GM23338 (cell line): ENCODE measurements at places on chromosomes 4 and X.
A peak's percentile ranks its signal among the peaks of the same experiment; 100 is the strongest.

DNA sequence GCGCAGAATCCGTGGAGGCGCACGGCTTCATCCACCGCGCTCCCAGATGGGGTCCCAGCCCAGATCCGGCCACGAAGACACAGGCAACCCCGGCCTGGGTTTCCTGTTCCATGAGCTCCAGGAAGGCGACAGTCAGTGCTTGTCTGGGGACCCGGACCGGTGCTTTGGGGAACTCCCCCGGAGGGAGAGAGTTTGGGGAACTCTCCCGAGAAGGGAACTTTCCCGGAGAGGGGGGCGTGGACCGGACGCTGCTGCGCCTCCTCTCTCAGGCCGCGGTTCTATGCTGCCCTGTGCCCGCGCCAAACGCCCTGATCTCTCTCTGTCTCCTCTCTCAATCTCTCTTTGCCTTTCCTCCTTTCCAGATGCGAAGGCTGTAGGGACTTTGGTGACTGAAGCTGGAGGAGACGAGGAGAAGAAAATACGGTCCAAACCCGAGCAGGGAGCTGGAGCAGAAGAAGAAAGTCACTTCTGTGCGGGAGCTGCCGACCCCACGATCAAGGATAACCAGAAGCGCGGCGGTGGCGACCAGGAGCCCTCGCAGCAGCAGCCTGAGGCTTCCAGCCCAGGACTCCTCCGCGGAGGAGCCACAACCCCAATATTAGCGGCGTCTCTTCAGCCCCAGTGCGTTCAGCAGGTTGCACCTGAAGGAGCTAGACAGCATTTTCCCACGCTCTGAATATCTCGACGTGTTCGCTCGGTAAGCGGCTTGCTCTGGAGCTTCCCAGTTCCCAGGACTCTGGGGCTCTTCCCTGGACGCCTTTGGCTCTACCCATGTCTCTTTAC lies 47.6 kb upstream of the NKAP start:
- DNase-seq = peak; percentile 47

DNA sequence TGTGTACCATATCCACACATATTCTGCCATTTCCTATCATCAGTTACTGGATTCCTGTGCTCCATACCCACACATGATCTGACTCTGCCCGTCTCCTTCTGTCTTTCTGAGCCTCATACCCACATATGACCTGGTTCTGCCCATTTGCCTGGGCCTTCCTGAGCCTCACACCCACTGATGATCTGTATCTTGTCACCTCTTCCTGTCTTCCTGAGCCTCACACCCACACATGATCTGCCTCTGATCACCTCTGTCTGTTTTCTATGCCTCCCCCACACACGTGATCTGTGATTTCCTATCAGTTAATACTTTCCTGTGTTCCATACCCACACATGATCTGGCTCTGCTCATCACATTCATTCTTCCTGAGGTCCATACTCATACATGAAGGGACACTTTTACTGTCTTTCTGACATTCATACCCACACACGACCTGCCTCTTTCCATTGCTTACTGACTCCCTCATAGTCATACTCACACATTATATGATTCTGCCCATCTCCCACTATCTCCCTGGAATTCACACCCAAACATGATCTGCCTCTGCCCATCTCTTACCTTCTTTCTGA lies 32.5 kb downstream of the SCML1 start:
- no peak for DNase-seq

DNA sequence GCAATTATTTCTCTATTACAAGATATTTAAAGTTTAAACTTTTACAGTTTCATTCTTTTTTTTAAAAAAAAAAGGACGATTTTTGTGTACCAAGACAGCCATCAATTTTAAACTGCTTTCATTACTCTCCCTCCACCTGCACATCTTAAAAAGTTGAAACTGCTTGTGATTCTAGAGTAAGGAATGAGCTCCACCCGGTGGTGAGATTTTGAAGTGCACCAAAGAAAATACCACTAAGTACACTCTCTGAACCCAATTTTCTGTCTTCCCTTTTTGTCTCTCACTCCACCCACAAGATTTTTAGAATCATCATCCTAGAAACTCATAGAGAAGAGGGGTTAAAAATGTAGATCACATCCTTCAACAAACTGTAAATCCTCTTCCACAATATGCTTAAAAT lies 91.3 kb upstream of the WDR44 start:
- peak; percentile 59 for DNase-seq

DNA sequence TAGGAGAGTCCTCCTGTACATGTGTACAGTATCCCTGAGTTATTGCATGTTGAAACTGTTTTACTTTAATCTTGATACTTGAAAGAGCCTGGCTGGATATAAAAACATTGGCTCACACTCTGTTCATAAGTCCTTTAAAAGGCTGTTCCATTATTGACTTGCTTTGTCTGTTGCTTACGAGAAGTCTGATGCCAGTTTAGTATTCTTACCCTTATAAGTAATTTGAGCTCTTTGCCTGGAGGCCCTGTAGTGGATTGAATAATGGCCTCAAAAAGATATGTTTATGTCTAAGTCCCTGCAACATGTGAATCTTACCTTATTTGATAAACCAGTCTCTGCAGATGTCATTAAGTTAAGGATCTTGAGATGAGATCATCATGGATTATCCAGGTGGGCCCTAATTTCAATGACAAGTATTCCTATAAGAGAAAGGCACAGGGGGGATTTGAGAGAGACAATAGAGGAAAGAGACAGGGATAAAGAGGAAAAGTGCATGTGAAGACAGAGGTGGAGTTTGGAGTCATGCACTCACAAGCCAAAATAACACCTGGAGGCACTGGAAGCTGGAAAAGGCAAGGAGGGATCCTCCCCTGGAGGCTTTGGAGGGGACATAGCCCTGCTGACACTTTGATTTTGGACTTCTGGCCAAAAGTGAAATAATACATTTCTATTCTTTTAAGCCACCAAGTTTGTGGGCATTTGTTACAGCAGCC lies 98.1 kb downstream of the IRF2 start:
- peak; percentile 25 for DNase-seq

- no peak for DNase-seq
Measured at GRCh38 chr4:105714932-105715331, 6.3 kb downstream of the GSTCD start.

GRCh38 chr4:177178246-177178645 lies 131.4 kb upstream of the NEIL3 start:
- no peak for DNase-seq

GRCh38 chr4:140059159-140059558 lies 94.8 kb downstream of the MAML3 start:
- no peak for DNase-seq

DNA sequence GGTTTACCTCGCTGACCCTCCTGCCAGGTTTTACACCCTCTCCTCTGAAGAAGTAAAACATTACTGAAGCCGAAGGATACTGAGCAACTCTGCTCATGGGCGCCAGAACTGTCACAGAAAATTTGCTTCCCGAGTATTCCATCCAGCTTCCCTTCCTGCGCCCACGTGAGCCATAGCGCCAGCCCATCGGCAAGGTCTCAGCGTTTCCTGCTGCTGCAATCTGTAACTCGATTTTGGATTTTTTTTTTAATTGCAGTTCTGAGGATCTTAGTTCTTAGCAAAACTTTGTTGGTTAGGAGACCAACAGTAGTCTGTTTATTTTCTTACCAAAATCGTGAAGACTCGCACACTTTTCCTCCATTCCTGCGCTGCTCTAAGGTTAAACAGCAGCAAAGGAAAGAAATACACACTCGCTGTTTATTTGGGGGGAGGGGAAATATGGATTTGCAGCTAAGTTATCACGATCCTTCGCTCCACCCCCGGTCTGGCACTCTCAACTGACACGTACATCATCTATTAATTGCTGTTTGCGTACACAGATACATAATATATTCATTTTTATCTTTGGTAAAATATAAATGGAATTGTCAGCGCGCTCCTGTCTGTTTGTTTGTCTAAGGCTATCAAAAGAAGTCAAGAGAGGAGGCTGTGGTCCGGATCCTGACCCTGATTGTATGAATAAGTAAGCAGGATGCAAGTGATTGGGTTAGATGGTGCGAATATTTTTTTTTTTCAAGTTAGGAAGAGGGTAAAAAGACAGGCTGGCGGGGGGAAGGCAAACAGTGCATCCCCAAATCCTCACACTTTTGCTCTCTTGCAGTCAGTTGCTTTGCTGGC lies at the start of gene TLL1:
TSS of gene TLL1 (plus strand) at position 777 of the 837 bp plus-strand sequence. CDS start 668 bp downstream, outside the sequence.
- peak; percentile 46 for DNase-seq

- no peak for DNase-seq
Measured at GRCh38 chr4:87392183-87392582, 1.2 kb upstream of the HSD17B11 start.

GRCh38 chr4:91957963-91958362 lies 345.8 kb upstream of the GRID2 start:
- DNase-seq = no peak

- DNase-seq = no peak
Measured at GRCh38 chr4:121155893-121156292, 8.2 kb downstream of the TNIP3 start.

DNA sequence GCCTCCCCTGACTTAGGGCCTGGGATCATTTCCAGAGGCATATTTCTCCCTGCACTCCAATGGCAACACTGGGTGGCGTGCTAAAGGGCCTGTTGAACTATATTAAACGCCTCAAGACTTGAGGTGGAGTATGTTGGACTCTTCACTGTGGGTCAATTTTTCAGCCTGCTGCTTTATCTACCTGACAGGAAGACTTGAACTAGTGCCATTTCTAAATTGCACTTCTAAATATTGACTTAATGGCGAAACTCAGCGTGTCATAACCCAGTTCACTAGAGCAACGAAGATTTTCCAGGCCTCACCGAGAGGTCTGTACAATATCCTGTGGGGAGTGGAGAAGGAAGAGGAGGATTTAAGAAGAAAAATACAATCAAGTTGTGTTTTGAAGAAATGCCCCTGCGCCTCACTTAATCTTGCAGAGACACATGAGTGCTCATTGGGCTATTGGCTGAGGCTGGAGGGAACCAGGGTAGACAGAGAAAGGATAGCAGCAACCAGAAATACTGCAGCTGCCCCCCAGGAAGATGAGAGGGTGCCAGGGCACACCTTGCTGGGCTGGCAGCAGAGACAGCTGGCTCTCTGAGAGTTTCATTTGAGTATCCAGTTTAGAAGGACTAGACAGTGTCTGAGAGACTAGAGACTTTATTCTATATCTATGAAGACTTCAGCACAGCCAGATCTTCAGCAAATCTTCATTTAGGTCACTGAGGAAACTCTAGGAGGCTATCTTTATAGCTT lies 67.4 kb downstream of the ENPP6 start:
- DNase-seq = no peak

GRCh38 chr4:161702287-161702686 lies 461.5 kb downstream of the FSTL5 start:
- DNase-seq = peak; percentile 41

DNA sequence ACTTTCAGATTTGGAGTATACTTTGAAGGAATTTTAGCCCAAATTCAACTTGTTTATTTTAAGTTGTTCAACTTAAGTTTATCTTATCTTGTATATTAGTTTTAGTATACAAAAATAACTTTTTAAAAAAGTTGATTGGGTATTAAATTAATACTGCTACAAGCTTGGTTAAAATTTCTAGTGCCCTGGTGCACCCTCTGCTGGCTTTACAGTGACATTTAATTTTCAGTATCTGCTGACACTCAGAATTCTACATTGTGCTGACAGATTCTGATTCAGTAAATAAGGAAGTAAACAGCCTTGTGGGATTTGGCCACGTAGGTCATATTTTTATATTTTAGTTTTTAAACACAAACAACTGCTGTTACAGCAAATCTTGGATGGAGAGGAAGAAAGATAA lies 2.9 kb downstream of the EDA start:
- peak; percentile 35 for DNase-seq

GRCh38 chr4:176034936-176035335 lies 30.7 kb upstream of the WDR17 start:
- DNase-seq = no peak

DNA sequence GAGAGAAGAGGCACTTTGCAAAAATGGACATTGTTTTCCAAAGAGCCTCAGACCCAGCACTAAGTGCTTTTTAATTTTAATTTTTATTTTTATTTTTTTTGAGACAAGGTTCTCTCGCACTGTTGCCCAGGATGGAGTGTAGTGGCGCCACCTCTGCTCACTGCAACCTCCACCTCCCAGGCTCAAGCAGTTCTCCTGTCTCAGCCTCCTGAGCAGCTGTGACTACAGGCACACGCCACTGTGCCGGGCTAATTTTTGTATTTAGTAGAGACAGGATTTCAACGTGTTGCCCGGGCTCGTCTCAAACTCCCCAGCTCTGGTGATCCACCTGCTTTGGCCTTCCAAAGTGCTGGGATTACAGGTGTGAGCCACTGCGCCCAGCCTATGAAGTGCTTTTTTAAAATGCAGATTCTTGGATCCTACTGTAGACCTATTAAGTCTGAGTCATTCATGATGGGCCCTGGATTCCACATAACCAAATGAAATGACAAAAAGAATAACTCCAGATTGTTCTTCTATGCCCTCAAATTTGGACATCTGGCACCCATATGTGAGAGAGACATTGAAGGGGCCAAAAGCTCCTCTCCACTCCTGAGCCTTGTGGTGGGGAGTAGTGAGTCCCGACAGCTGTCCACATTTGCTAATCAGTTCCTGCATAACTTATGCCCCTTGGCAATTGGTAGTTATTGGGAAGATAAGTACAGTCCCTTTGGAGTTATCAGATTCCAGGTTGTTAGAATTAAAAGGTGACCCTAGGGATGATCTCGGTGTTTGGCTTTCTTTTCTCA lies 3.6 kb downstream of the NOCT start:
- DNase-seq = no peak

DNA sequence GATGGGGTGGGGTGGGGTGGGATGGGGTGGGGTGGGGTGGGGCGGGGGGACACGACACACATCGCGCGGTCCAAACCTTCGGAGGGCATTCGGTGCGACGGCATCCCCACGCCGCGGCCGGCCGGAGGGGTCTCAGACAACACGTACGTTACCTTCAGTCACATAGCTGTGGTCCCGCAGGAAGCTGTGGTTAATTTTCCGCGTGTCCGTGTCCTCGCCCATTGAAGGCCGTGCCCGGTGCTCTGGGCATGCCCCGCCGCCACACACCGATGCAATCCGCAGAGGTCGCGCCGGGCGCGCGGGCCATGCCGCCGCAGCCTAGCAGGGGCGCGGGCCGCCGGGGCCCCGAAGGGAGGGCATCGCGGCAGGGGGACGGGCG lies 417 bp downstream of the PPP2R2C start:
- no peak for DNase-seq

GRCh38 chrX:71974916-71975315 lies 64.3 kb downstream of the NHSL2 start:
- no peak for DNase-seq

GRCh38 chrX:153485396-153486080 lies 9.2 kb upstream of the BGN start:
- no peak for DNase-seq

DNA sequence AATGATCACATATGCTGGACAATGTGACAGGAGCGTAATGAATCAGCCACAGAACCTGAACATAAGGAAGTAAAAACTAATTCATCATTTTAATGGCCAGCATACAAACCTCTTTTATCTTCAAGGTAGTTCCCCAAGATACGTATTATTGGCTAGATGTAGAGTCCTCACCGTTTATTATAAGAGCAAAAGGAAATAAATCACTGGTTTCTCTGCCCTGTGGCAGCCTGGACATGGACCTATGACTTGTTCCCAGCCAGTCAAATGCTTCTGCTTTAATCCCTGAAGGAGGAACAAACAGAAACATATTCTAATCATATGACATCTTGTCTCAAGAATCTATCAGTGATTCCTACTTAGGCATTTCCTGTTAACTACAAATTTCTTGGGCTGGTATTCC lies 86.8 kb upstream of the FAM241A start:
- no peak for DNase-seq
